Thoracic aorta (tissue), 2 donors: ENCODE measurements at places on chromosomes 2 and 18. TPM values are rescaled to one million over a fixed set of nuclear protein-coding genes. Genes with fewer than 3 reads are reported as not detected.

GRCh38 chr2:19677825-19678518, 223.8 kb downstream of the TTC32 start:
- no peak for DNase-seq

GRCh38 chr2:235910067-235910466, 258.1 kb downstream of the GBX2 start:
- no peak for DNase-seq

LRRTM4 gene
- not detected for total RNA-seq

GRCh38 chr2:9229470-9229820, 22.8 kb downstream of the ASAP2 start:
- no peak for DNase-seq

- no peak for DNase-seq
Measured at GRCh38 chr2:42673989-42674579, 89.9 kb downstream of the OXER1 start.

GRCh38 chr2:152624805-152625204, 92.5 kb downstream of the PRPF40A start:
- DNase-seq, result no peak

- no peak for DNase-seq
Measured at GRCh38 chr2:82317012-82317411, 2012.5 kb upstream of the LRRTM1 start.

GRCh38 chr2:132623096-132623839, 46.7 kb downstream of the LYPD1 start:
- DNase-seq, result no peak

CPLX4 gene
- total RNA-seq, result not detected

ST6GAL2 gene
- total RNA-seq, result 71.1 TPM

- no peak for DNase-seq
Measured at GRCh38 chr18:50065039-50065438, 129.9 kb downstream of the MYO5B start.

CD28 gene
- 3.5 TPM for total RNA-seq

GRCh38 chr2:237480988-237481525, 6.0 kb upstream of the MLPH start:
- DNase-seq, result no peak
